ENCODE measurements at places on chromosomes 7 and 10. TPM values are rescaled to one million over a fixed set of nuclear protein-coding genes. Genes with fewer than 3 reads are reported as not detected.

- DNase-seq = no peak
Observed at GRCh38 chr10:69914398-69915214, 112.9 kb downstream of the COL13A1 start.

DNA sequence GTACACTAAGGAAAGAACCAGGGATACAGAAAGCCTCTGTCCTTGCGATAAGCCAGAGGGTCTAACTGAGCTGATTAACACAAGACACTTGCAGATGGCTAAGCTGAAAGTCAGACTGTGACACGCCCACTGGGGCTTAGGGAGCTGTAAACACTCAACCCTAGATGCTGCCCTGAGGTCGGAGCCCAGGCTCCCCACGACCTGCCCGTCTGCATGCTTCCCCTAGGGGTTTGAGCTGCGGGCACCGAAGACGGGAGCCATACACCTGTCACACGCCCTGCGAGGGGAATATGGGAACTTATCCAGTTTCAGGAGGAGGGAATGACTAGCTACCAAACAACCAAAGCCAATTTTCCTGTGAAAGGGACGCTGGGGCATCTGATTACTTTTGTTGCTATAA, 96.0 kb downstream of the HTR5A start:
- DNase-seq = no peak

DNA sequence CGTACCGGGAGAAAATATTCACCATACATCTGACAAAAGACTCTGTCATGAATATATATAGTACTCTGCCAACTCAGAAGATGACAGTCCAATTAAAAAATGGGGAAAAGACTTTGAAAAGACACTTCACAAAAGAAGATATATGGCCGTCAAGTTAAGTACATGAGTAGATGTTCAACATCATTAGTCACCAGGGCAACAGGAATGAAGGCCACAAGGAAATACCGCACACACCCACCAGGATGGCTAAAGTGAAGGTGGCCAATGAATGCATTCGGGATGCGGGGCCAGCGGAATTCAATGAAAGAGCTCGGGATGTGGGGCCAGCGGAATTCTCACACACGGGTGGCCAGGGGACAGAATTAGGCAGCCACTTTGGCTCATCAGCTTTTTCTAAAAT, 42.2 kb downstream of the MAD1L1 start:
- DNase-seq = no peak

Gene C10orf62
- not detected for polyA plus RNA-seq

Gene TASOR2
- 19.2 TPM for polyA plus RNA-seq

GRCh38 chr10:36026656-36027390, 384.7 kb upstream of the FZD8 start:
- no peak for DNase-seq

Gene ADAM22
- polyA plus RNA-seq = 0.96 TPM

DNA sequence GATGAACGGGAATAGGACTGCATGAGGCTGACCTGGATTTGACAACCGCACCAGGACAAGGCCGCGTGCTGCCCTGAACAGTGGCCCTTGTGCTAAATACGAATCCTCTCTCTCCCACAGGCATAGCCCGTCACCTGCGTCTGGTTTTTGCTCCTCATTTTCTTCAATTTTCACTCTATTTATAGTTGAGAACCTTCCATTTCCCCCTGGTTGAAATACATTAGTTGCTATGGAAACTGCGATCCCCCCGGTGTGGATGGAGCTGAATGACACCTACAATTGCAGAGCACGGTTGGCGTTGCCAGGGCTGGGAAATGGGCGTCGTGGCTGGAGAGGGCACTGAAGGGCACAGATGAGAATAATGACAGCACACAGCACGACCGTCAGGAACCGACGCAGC, 158.6 kb upstream of the PITRM1 start:
- no peak for DNase-seq

GRCh38 chr7:117385363-117386109, 41.8 kb downstream of the ASZ1 start:
- DNase-seq = no peak

DNA sequence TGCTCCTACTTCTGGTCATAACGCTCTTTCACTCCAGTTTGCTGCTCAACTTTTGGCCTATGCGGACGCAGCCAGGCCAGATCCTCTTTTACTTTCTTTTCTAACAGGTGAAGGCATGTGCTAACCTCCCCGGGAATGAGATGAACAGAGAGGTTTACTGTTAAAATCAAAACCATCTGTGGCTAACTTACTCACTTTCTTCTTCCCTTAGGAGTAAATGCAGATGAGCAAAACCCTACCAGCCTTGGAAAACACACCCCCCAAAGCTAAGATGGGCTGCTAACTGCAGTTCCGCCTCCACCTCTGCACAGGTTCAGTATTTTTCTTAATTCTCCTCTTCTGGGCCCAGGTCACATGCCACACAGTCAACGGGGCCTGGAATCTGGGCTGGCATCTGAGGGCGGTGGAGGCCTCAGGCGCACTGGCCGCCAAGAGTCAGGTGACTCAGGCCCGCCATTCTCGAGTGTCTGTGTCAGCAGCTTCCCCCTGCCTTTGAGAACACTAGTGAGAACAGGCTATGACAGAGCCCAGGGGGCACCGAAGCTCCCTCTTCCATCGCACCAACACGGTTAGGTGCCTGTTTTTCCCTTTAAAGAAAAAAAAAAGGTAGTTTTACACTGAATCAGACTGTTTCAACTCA, 11.1 kb downstream of the FAM53B start:
- no peak for DNase-seq

All from thymus (tissue), 14 donors.